ENCODE measurements at places on chromosomes 1 and 21.

DNA sequence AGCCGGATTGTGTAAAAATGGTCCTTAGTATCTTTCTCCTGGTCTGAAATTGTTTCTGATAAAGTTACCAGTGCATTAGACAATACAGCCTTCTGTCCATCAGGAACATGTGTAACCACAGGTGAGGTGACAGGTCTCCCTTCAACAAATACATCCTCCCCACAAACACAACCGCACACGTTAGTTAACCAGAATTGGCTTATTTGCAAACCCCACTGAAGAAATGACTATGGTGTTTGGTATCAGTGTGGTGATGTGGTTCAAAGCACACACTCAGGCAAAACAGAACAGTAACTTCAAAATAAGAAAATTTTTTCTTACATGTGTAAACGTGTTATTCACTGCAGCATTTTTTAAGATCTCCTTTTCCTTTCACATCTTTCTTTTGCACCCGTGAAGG, 517.2 kb upstream of the NR5A2 start:
- DNase-seq: no peak

DNA sequence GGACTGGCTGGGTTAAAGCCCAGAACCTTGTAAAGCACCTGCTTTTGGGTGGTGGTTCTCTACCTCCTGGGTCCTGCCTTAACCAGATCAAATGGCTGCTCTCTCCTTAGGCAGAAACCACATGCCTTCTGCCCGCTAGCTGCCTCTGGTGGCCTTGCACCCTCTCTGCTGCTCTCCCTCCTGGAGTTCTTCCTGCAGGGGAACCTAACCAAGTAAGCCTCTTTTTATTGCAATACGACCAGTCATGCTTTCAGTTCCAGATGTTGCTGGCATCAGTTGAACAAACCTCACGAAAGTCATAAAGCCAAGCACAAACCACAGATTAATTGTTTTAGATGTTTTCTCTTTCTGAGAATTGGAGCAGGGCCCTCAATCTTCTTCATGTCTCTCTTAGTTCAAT, 118.9 kb downstream of the GDAP2 start:
- DNase-seq: no peak

DNA sequence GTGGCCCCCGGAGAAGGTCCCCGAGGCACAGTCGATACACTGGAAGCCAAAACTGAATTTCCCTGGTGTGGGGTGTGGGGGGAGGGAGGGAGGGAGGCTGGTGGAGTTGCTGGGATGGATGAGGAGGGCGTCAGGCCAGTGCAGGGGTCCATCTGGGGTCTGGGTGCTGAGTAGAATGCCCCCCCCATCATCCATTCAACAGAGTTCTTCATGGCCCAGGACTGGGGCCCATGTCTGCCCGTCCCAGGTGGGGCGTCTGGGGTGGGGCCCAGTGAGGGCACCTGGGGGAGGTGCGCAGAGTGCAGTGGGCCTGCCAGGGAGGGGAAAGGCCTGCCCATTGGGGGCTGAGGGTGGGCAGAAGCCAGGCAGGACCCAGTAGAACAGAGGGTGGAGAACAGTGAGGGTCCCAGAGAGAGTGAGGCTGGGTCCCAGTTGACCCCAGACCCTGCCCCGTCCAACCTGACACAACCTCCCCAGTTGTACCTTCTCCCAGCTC, 1.9 kb downstream of the TNFRSF18 start:
- DNase-seq: no peak

GRCh38 chr1:125065821-125066180, 3881.0 kb downstream of the SRGAP2C start:
- no peak for DNase-seq

- DNase-seq: no peak
Observed at GRCh38 chr1:30895382-30895943, 13.1 kb downstream of the SDC3 start.

DNA sequence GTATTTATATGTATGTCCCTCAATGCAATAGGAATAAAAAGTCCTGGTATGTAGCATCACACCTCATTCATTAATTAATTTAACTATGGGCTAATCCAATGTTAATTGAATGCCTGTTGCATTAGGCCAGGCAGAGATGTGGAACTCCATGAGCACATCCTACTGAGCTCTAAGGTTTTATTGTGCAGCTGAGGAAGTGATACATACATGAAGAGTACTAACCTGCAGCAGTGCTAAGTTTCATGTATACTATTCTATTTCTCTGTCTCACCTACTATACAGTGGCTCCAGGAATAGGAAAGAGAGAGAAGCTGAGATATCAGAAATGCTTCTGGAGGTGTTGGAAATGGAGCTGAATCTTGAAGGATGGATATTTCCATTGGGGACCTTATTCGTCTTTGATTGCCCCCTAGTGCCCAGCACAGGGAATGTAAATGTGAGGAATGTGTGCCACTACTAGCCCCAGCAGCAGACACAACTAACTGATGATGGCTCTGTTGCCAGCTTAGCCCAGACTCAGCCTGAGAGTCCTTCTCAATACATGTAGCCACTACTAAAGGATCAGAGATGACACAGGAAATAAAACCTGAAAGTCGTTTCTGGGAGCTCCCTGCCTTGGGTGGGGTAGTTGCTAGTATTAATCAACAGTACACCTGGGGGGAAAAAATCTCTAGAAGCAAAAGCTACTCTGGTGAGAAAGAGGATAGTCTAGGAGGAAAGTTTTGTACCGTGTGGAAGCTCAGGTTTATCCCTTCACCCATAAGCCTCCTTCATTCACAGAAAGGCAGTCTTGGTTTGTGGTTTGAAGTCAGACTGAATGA, 173.3 kb upstream of the FOXD3 start:
- no peak for DNase-seq

- no peak for DNase-seq
Observed at GRCh38 chr1:147784941-147785340, 24.5 kb upstream of the GJA5 start.

- no peak for DNase-seq
Observed at GRCh38 chr1:91851130-91852010, 34.6 kb downstream of the TGFBR3 start.

GRCh38 chr21:28239340-28239739, 753.3 kb downstream of the LTN1 start:
- DNase-seq: no peak

- no peak for DNase-seq
Observed at GRCh38 chr1:247906504-247907047, 11.2 kb downstream of the OR2W3 start.

- no peak for DNase-seq
Observed at GRCh38 chr1:201080135-201080534, 32.1 kb downstream of the CACNA1S start.

- no peak for DNase-seq
Observed at GRCh38 chr21:42381347-42381984, 14.4 kb downstream of the TMPRSS3 start.

- DNase-seq: no peak
Observed at GRCh38 chr1:215603319-215603718, 36.2 kb downstream of the KCTD3 start.

- no peak for DNase-seq
Observed at GRCh38 chr1:76585980-76586674, 281.2 kb upstream of the ST6GALNAC5 start.

GRCh38 chr21:45012662-45013259, 61.6 kb upstream of the ADARB1 start:
- no peak for DNase-seq
